Activated CD4-positive, alpha-beta memory T cell treated with anti-CD3 and anti-CD28 coated beads for 36 hours (primary cell): ENCODE measurements at places on chromosomes 2 and 18.

DNA sequence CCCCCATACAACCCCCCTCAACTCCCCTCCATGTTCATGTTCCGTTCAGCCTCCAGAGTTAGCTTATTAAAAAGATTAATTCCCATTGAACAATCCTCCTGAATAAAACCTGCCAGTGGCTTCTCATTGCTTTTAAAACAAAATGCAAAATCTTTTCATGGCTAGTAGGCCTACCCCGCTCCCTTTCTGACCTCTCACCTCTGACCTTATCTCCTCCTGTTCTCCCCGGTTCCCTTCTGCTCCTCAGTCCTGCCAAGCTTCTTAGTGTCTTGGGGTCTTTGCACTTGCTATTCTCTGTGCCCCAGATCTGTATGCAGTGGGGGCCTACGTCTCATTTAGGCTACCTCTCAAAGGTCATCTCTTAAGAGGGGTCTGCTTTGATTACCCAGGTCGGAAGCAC is 64.3 kb downstream of the RHOB start:
- no peak for DNase-seq

- DNase-seq: no peak
These were observed 17.5 kb upstream of the KANSL1L start for GRCh38 chr2:210188755-210189154.

GRCh38 chr18:42156281-42156680 is 201.2 kb downstream of the PIK3C3 start:
- DNase-seq: no peak

- no peak for DNase-seq
These were observed 24.0 kb downstream of the PRKAG3 start for GRCh38 chr2:218807626-218808025.
